ENCODE measurements at places on chromosomes 12 and 14.

- no peaks in the 10 kb centered on the region for H3K36me3 ChIP-seq
- no peaks in the 10 kb centered on the region for H3K27me3 ChIP-seq
- H3K27ac ChIP-seq: no peak overlapping the region
- H3K4me1 ChIP-seq: peaks cover 23% of the 10 kb centered on the region
- H3K4me3 ChIP-seq: no peak overlapping the region
Measured at GRCh38 chr12:101670007-101670671, 27.3 kb upstream of the CHPT1 start.

DNA sequence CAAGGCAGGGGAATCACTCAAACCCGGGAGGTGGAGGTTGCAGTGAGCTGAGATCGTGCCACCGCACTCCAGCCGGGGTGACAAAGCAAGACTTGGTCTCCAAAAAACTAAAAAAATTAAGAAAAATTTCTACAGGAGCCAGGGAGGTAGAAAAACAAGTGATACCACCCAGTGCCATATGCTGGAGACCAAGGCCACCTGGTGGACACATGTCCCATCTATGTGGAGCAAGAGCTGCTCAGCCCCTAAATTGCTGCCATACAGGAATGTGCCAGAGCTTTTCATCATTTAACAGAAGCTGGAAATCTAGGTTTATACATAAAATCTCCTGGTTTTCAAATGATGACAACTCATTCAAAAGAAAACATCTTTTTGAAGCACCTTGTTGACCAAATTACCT lies 61.4 kb upstream of the ELK3 start:
- no peak overlapping the region for H3K4me3 ChIP-seq
- DNase-seq: no peak
- H3K27ac ChIP-seq: no peak overlapping the region
- H3K4me1 ChIP-seq: no peaks in the 10 kb centered on the region

- H3K4me1 ChIP-seq: peaks cover 15% of the 10 kb centered on the region
- no peaks in the 10 kb centered on the region for H3K36me3 ChIP-seq
- DNase-seq: no peak
- no peak overlapping the region for H3K4me3 ChIP-seq
Measured at GRCh38 chr12:64825143-64826021, 935 bp downstream of the TBC1D30 start.

- H3K4me1 ChIP-seq: no peaks in the 10 kb centered on the region
- H3K4me3 ChIP-seq: no peak overlapping the region
- H3K36me3 ChIP-seq: no peaks in the 10 kb centered on the region
- H3K27me3 ChIP-seq: no peaks in the 10 kb centered on the region
- no peak for DNase-seq
Measured at GRCh38 chr12:97936165-97936564, 473.6 kb downstream of the RMST start.

DNA sequence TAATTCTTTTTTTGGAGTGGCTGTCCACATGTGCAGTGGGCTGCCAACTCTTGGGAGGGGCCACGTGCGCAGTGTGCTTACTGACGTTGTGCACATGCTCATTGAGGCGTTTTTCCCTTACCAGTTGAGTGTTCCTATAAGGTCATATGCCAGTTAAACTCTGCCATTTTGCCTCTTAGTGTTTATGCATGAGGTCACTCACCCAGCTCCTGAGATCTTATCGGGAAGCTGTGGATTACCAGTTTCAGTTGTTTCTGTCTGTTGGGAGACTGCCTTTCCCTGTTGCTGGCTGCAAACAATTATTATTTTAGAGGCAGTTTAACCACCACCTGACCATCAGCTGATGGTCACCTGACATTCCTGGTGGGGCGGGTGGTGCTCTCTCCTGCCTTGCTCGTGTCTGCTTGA lies 16.1 kb upstream of the KIF21A start:
- no peak overlapping the region for H3K27ac ChIP-seq
- DNase-seq: no peak
- no peaks in the 10 kb centered on the region for H3K4me1 ChIP-seq
- no peak overlapping the region for H3K4me3 ChIP-seq

GRCh38 chr12:5012337-5012736 lies 31.3 kb upstream of the KCNA5 start:
- no peak for DNase-seq
- no peaks in the 10 kb centered on the region for H3K4me1 ChIP-seq
- no peaks in the 10 kb centered on the region for H3K36me3 ChIP-seq
- no peak overlapping the region for H3K4me3 ChIP-seq

- no peak for DNase-seq
- H3K36me3 ChIP-seq: no peaks in the 10 kb centered on the region
- H3K27me3 ChIP-seq: no peaks in the 10 kb centered on the region
Measured at GRCh38 chr12:93789767-93790166, 112.6 kb downstream of the CRADD start.

DNA sequence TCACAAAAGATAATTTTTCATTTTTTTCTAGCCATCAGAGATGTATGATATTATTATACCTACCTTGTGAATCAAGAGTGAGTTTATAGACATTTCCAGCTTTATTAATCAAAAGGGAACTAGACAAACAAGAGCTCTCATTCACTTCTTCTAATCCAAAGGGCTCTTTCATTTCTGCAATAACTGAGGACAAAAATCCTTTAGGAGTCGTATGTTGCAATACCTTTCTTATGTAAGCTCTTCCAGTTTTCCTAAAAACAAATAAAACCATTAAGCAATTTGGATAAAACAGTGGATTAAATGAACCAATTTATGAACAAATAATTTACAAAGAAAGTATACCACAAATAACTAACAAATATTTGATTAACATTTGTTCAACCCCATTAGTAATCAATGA lies 107.1 kb downstream of the CATSPERB start:
- H3K4me1 ChIP-seq: no peaks in the 10 kb centered on the region
- no peak overlapping the region for H3K4me3 ChIP-seq
- no peak overlapping the region for H3K27ac ChIP-seq
- H3K36me3 ChIP-seq: no peaks in the 10 kb centered on the region
- no peak for DNase-seq

DNA sequence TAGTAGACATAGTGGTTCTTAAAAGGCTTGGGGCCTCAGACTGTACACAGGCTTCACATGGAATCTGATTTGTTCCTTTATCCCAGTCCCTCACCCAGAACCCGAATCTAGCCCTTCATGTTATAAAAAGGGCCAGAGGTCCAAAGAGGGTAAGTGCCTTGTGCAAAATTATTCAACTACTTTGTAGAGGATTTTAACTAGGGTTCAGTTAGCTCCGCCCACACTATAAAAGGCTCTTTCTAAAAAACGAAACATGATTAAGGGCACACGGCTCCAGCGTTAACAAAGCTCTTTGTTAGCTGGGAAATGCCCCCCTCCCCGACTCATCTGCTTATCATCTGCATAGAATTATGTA lies 3.2 kb upstream of the SOCS2 start:
- no peaks in the 10 kb centered on the region for H3K27me3 ChIP-seq
- DNase-seq: no peak
- peak overlapping the region; percentile 83 for H3K27ac ChIP-seq

DNA sequence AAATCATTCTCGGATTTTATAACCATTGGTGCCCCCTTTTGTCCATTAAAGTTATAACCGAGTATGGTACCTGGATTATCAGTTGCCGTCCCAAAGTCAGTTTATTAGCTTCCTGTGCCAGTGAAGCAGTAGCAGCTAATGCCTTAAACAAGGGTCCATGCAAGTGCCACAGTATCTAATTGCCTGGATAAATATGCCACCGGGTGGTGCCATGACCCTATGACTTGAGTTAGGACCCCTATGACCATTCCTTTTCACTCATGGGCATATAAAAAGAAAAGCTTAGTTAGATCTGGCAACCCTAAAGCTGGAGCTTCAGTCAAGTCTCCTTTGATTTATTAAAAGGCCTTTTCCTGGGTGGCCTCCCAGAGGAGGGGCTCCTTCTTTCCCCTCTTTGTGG lies 1314.6 kb downstream of the TMEM121 start:
- no peaks in the 10 kb centered on the region for H3K27me3 ChIP-seq
- no peak for DNase-seq
- H3K36me3 ChIP-seq: no peaks in the 10 kb centered on the region
- peaks cover 8% of the 10 kb centered on the region for H3K4me1 ChIP-seq
- H3K4me3 ChIP-seq: no peak overlapping the region

DNA sequence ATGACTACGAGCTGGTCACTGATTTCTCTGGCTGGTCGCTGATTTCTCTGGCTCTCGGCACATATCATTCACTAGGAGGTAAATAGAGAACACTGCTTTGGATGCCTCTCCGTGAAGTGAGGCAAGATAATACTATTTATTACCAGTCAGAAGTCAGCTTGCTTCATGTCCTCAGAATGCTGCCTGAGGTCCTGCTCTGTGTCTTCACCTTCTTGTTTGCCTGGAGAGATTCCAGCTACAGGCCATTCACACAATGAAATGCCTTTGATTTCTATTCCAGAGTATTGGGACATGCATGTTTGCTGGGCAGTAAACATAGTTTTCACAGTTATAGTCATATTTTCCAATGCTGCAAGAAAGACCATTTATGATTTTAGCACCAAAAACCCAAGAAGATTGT lies 106.7 kb downstream of the AEBP2 start:
- no peaks in the 10 kb centered on the region for H3K36me3 ChIP-seq
- H3K4me3 ChIP-seq: no peak overlapping the region
- no peak for DNase-seq
- H3K27ac ChIP-seq: no peak overlapping the region
- no peaks in the 10 kb centered on the region for H3K4me1 ChIP-seq

GRCh38 chr12:127556231-127556886 lies 710.6 kb upstream of the TMEM132C start:
- no peak for DNase-seq
- no peaks in the 10 kb centered on the region for H3K27me3 ChIP-seq
- no peaks in the 10 kb centered on the region for H3K36me3 ChIP-seq
- no peak overlapping the region for H3K27ac ChIP-seq
- no peak overlapping the region for H3K4me3 ChIP-seq

DNA sequence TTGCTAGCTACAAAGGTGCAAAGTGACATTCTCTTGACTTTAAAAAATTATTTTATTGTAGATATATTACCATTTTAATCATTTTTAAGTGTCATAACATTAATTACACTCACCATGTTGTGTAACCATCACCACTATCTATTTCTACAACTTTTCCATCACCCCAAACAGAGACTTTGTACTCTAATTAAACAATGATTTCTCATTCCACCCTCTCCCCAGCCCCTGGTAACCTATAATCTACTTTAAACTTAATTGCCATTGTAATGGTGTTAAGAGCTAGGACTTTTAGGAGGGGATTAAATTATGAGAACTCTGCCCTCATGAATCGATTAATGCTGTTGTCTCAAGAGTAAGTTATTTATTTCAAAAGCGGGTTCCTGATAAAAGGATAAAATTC lies 352.9 kb upstream of the SEL1L start:
- no peak for DNase-seq
- no peak overlapping the region for H3K27ac ChIP-seq
- H3K4me1 ChIP-seq: no peaks in the 10 kb centered on the region
- H3K36me3 ChIP-seq: no peaks in the 10 kb centered on the region
- H3K27me3 ChIP-seq: no peaks in the 10 kb centered on the region
- H3K4me3 ChIP-seq: no peak overlapping the region

- H3K4me3 ChIP-seq: no peak overlapping the region
- H3K36me3 ChIP-seq: no peaks in the 10 kb centered on the region
- no peaks in the 10 kb centered on the region for H3K4me1 ChIP-seq
- DNase-seq: no peak
- H3K27me3 ChIP-seq: no peaks in the 10 kb centered on the region
Measured at GRCh38 chr14:103597623-103598377, 31.2 kb upstream of the KLC1 start.

DNA sequence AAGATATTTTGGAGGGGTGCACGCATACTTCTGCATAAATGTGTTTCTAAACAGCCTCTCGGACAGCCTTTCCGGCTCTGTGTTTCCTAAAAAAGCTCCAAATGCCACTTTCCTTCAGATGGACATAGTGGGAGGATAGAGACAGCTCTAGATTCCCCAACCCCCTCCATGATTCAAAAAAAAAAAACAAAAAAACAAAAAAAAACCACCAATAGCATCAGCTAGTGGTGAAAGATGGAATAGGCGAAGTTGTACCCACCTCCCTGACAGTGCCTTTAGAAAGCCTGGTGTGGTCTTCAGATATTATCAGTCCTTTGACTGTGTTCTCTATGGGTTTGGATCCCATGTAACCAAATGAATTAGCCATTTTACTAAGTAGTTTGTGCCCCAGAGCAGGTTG lies 94.1 kb downstream of the PHETA1 start:
- no peak overlapping the region for H3K27ac ChIP-seq
- H3K36me3 ChIP-seq: no peaks in the 10 kb centered on the region
- no peak overlapping the region for H3K4me3 ChIP-seq
- no peak for DNase-seq

All from CD8-positive, alpha-beta memory T cell (primary cell).